ENCODE measurements at places on chromosomes 4 and X.

GRCh38 chr4:76568262-76568661 is 133.2 kb downstream of the SHROOM3 start:
- no peak for DNase-seq

GRCh38 chr4:85514783-85515182 is 39.8 kb downstream of the ARHGAP24 start:
- no peak for DNase-seq

DNA sequence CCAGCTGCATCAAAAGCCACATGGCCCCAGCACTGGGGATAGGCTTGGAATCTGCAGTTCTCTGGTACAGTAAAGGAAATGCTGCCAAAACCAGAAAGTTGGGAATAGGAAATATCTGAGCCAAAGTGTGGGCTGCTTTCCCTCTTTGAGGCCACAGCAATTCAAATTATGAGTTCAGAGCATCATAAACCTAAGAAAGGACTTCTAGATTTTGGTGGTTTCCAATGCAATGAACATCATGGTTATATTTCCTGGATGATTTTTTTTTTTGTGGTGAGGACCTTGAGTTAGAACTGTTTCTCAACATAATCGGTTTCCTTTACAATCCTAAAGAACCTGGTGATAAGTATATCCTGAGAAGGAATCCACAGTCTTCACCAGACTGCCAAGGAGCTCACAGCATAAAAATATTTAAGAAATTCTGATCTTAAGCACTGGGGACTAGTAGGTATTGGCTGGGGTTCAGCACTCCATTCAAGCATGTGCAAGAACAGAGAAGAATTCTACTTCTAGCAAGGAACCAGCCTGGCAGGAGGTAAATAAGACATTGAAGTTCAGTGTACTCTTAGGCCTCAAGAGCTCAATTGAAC is 29.8 kb upstream of the ARHGAP24 start:
- DNase-seq = no peak

DNA sequence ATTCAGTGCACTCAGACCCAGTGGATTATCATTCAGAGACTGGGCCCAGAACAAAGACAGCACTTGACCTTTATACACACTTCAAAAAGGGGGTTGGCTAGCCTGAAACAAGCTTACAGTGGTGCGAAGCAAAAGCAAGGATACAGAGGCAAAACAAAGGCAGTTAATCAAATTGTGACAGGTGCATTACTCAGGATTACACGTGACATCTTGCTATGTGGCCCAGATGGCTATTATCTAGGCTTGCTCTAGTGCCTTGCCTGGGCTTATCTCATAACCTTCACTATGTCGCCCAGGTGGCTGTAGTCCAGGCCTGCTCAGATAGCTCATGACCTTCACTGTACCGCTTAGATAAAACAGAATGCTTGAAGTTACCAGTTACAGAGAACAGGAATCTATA is 1092.1 kb upstream of the PRKX start:
- no peak for DNase-seq

DNA sequence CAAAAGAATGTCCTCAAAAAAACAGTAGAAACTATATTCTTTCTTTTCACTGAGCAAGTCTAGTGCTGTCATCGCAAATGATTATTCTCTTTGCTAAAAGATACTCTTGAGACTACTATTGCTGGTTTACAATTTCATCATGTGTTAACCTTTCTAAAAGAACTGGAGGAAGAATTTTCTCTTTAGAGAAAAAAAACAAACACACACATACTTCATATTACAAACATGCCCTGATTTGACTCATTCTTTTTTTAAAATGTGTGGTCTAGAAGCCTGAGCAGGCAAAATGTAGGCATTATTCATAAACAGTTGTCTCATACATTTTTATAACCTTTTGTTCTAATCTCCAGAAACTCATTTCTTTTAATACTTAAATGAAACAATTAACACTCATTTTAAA is 60.6 kb upstream of the FAT4 start:
- no peak for DNase-seq

- DNase-seq = no peak
Observed at GRCh38 chrX:37684426-37684825, 1.2 kb upstream of the XK start.

DNA sequence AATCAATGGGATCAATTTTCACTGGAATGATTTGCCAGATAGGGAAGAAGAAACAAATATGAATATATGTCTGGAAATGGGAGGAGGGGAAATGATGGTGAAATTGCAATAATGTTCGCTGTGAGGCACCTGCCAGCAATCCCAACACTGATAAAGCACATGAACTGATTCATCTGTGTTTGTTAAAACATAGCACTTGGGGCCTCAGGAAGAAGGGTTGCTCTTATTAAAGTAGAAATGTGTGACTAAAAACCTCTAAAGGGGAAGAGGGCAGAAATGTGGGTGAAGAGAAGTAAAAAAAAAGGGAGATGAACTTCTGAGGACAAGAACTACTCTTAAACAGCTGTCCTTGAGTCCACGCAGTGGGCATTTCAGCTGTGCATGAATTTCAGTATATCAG is 101.4 kb downstream of the C4orf51 start:
- DNase-seq = no peak

DNA sequence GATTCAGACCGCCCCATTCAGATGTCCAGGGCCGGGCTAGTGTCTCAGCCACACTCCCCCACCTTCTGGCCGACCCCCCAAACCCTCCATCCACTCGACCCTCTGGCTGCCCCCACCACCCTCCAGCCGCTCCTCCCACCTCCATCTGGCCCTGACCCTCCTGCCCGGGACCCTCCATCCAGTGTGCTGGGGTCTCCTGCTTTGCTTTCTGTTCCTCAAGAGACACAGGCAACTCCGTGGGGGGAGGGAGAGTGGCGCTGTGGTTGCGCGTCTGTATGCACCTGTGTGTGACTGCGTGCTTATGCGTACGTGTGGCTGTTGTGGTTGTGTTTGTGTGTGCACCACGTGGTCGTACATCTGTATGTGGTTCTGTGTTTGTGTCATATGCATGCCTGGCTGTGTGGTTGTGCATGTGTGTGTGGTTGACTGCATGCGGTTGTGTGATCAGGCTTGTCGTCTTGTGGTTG is 33.3 kb downstream of the CPLX1 start:
- no peak for DNase-seq

DNA sequence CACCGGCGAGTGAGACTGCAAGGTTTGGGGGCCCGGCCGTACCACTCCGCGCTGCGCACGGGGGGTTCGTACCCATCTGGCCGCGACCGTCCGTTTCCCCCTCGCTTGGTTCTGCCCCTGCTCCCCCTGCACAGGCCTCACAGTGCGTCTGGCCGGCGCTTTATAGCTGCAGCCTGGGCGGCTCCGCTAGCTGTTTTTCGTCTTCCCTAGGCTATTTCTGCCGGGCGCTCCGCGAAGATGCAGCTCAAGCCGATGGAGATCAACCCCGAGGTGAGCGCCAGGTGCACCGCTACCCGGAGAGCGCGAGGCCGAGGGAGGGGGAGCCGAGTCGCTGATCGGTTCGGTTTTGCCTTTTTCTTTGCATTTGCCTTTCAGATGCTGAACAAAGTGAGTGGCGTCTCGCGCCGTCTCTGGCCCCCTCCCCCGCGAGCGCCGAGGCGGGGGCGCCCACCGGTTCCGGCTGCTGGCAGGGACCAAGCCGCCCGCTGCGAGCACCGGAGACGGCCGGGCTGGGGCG is at the start of gene UCHL1:
TSS of gene UCHL1 (plus strand) at position 189 of the 517 bp plus-strand sequence. CDS start at position 238, 49 bp downstream.
- peak; percentile 46 for DNase-seq

DNA sequence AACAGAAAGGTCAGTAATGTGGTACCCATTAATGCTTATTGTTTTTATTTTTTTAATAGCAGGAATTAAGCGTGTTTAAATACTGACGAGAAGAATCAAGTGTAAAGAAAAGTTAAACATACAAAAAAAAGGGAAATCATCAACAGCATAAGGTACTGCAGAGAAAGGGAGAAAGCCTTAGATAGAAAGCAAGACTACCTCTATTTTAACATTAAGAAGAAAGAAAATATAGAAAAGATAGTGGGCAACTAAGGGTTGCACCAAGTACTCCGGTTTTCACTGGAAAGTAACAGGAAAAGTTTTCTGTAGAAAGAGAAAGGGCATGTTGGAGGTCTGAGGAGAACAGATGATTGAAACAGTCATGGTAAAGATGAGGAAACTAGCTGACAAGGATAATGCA is 41.9 kb downstream of the FBXW7 start:
- no peak for DNase-seq

DNA sequence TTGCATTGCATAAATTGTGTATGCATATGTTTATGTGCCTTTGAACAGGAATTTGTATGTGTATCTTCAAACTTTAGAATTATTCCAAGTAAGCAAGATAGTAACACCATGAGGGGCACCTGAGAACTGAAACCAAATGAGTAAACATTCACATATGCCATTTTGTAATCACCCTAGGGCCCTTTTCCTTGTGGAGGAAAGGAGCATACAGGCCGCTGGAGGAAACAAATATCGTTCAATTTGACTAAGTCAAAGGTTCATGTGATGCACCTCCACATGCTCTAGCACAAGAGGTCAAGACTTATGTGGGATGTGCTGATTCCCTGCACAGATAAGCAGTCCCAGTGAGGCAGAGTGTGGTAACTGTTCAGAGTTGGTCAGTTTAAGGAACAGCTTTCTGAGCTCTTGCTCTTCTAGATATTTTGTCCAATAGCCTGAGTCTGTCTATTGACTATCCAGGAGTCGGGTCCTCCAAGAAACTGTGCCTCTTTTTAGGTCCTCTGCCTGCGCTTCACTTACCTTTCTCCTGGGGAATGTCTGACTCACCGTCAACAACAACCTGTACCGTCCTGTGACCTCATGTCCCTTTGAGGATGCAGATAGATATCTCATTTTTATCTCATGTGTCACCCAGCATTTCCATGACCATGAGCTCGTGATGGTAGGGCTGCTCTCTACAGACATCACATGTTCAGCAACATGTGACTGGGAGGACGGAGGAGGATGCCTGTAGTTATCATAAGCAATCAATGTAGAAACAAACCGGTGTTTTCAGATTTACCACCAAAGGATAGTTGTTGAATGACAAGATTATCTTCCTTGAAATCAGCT is 196.9 kb downstream of the NWD2 start:
- DNase-seq = no peak

- no peak for DNase-seq
Observed at GRCh38 chrX:53078943-53079342, 3.2 kb upstream of the TSPYL2 start.

Measured in globus pallidus (tissue), 1 donor.